ENCODE measurements at places on chromosomes 3 and 15.
A peak's percentile ranks its signal among the peaks of the same experiment; 100 is the strongest.

- peak; percentile 82 for DNase-seq
These were observed 880 bp downstream of the PPP4R2 start for GRCh38 chr3:72997421-72997961.

DNA sequence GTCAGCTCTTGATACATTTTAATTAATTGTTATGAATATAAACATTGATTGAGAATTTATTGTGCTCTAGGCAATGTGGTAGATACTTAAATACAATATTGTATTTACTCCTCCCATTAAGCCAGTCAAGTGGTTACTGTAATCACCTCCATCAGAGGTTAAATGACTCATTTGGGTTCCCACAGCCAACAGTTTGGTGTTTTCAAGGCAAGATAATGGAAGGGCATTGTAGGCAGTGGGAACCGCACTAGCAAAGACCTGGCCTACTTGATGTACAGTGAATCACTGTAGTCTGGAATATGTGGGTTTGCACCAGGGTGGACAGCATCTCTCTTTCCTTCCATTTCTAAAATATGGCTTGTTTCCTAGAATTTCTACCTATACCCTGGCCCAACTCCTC, 127.4 kb downstream of the EDEM1 start:
- no peak for DNase-seq

GRCh38 chr15:37933666-37934065, 774 bp upstream of the TMCO5A start:
- DNase-seq, result no peak

- peak; percentile 70 for DNase-seq
These were observed 66.7 kb downstream of the FILIP1L start for GRCh38 chr3:100047455-100048141.

- peak; percentile 73 for DNase-seq
These were observed 180.3 kb upstream of the TSC22D2 start for GRCh38 chr3:150227839-150228238.

GRCh38 chr3:37531066-37531720, 330.5 kb upstream of the CTDSPL start:
- peak; percentile 13 for DNase-seq

GRCh38 chr3:195065142-195065863, 205.7 kb downstream of the XXYLT1 start:
- DNase-seq, result no peak

DNA sequence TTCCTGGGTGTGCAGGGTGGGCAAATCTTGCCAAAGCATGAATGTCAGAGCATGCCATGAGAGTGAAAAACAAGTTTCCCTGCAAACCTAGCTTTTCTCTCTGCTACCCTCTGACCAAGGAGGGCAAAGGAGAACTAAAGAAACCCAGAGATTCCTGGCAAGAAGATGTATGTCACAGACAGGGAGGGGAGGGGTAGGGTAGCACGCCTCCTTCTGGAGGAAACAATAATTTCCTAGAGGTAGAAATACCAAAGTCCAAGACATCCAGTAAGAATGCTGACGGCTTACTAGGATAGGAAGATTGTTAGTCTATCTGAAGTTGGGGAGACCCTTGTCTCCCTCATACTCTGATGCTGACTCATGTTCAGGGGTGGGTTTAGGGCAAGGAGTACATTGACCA, 203.9 kb downstream of the NR1D2 start:
- DNase-seq, result peak; percentile 49

DNA sequence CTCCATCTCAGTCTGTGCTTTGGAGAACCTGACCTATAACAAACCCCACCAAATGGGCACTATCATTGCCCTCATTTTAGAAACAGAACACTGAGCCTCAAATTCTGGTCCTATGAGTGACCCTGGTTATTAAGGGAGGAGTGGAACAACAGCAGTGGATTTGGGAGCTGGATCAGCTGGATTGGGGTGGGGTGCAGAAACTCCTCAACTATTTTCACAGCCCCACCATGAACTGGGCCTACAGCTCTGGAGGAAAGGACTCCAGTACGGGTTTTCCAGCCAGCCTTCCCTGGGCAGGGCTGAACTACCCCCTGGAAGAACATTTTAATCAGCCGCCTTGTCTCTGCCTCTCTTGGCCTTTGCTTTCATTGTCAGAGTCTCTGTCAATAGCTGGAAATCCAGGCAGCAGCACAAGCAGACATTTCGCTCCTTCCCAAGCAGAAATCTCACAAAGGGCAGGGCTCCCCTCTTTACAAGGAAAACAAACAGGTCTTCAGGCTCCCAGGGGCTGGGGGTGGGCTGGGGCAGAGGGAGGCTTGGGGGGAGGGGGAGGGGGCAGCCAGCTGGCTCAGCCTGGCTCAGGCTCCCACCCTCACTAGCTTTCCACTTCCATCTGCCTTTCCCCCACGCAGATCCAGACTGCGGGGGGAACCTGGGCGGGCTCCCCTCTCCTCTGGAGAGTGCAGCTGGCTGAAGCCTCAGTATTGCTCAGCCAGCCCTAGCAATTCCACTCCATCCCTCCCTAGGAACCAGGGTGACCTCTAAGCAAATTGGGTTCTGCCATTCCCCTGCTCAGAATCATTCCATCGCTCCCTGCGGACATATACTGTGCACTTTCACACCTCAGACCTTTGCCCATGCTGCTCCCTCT, 13.7 kb upstream of the TLE3 start:
- peak; percentile 72 for DNase-seq

- peak; percentile 37 for DNase-seq
These were observed 146.6 kb downstream of the TBL1XR1 start for GRCh38 chr3:177050501-177051237.

DNA sequence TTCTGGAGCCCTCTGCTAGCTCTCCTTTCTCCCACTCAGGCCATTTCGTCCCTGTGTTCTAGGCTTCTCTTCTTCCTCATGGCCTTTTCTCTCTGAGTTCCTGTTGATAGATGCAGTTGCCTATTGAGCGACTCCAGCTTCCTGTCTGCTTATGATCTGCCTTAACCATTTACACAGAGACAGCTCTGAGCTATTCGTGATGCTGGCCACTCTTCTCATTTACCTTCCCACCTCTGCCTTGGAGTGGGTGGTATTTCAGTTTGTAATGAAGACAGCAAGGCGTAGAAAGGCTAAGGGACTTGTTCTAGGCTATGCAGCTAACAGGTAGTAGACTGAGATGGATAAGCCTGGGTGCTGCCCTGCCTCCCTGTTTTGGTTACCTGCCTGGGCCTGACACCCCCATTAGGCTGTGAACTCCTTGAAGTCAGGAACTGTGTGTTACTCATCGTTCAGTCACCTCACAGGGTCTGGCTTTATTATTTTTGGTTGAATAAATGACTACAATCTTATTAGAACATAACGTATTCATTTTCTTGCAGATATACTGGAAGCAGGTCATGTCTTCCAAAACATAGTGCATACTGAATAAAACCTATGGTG, 12.6 kb upstream of the ZBTB47 start:
- no peak for DNase-seq

DNA sequence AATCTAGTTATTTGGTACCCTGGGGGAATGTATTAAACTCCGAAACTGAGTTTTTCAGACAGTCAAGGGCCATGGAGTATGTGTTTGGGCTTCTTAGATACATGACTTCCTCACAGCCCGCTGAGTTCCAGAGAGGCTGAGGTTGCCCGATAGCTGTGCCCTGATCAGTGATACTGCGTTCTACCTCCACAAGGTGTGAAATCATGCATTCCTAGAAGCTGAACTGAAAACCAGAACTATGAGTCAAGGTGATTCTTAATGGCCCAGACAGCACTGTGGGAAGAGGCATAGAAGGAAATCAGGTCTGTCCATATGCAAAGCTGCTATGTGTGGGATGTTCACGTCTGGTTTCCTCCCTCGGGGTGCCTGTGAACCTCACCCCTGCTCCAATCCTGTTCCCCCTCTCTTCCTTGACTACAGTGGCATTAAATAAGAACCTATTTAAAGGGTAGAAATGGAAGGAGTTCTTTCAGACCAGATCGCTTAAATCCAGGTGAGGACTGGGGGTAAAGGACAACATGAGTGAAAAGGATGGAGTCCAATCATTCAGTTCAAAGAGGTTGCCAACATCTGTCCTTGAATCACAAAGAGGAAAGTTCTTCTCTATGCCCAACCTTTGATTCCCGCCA, 74.3 kb downstream of the MYO1E start:
- no peak for DNase-seq

GRCh38 chr3:122356402-122356801, 26.6 kb downstream of the MIX23 start:
- peak; percentile 24 for DNase-seq

DNA sequence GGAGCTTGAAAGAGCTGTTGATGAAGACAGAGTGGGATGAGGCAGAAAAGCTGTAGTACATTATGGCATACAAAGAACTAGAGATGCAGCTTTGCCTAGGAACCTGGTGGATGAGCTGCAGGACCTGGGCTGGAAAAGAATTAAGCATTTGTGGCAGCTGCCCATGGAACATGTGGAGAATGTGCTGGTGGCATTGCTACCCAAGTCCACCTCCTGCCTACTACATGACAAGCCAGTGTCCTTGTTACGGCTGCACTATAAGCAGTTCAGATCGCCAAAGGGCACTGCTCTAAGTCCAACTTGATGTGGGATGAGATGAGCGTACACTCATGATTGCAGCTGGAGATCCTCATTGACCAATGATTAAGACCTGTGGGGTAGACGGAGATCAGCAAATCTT, 81.1 kb upstream of the ADPGK start:
- DNase-seq, result no peak

- DNase-seq, result no peak
These were observed 46.9 kb downstream of the B3GNT5 start for GRCh38 chr3:183299976-183300375.

DNA sequence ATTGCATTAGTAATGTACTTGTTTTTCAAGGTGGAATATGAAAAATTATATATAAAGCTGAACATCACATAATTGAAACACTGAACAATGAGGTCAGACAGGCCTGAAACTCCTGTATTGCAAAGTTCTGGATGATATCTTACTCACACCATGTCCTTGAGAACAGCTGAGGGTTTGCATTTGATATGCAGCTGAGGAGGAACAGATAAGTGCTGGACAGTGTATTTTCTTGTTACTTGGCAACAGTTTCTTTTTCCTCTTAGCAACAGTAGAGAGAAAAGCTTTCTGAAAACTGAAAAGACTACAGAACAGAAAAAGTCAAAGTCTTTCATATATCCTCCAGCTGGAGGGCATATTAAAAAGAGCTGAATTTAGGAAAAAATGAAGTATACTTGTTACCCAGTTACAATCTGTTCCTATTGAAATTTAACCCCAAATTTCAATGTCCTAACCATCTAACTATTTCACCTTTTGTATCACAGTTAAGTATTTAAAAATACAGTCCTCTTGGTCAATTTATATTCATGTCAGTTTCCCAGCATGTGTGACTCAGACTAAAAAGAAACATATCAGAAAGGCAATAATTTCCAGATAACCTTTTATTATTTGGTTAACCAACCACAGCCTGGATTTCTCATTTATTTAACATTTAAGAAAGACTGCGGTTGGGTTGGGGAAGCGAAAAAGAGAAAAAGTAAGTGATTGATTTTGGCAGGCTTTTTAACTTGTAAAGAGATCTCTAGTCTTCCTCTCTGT, 733.0 kb upstream of the DPPA4 start:
- DNase-seq, result no peak

DNA sequence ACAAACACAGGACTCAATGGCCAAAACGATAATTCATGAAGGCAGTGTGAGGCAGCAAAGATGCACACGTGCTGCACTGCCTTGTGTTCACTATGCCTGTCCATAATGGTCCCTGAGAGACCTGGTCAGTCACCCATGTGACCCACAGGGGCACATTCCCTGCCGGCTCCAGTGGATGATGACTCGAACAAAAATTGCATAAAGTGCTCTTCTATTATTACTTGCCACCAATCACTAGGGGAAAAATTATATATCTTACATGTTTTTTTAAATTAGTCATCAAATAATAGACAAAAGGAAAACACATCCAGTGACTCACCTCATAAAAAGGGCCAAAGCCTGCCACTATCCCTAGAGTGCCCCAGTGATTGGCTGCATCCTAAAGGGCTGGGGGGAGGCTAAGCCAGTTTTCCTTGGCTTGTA, 47.5 kb downstream of the UBP1 start:
- DNase-seq, result no peak

- no peak for DNase-seq
These were observed 84.0 kb upstream of the OSBPL11 start for GRCh38 chr3:125679258-125679657.

- no peak for DNase-seq
These were observed 200.3 kb downstream of the ROBO2 start for GRCh38 chr3:77240072-77240650.

DNA sequence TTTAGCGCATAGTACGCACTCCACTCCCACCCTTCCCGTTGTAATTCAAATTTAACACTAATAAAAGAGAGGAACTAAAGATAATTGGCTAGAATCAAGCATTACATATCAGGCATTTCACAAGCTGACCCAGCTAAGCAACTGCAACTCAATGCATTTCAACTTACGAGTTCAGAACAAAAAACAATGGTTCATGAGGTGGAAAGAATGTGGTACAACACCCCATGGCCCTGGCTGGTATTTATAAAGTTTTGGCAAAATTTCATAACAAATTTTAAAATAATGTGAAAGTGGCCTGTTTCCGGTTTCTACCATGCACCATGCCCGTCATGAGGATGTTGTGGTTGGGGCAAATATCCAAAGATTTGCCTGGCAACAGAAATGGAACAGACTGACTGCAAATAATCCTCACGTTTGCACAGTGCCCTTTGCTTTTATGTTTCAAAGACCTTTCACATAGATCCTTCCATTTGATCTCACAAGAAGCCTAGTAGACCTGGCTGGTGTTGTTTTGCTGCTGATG, 455.3 kb upstream of the NR2F2 start:
- DNase-seq, result peak; percentile 1

- no peak for DNase-seq
These were observed 1010.8 kb downstream of the FHIT start for GRCh38 chr3:60240492-60240891.

DNA sequence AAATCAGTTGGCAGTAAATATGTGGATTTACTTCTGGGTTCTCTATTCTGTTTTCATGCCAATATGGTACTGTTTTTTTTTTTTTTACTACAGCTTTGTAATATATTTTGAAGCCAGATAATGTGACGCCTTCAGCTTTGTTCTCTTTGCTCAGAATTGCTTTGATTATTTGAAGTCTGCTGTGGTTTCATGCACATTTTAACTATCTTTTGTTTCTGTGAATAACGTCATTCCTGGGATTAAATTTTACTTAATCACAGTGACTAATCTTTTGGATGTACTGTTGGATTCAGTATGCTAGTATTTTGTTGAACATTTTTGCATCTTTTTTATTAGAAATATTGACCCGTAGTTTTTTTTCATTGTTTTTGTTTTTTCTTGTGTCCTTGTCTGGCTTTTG, 576.5 kb downstream of the ZNF385D start:
- DNase-seq, result no peak
